CD4-positive, alpha-beta T cell treated with Interleukin-15 for 1 hour (primary cell): ENCODE measurements at places on chromosomes 6 and 20.

DNA sequence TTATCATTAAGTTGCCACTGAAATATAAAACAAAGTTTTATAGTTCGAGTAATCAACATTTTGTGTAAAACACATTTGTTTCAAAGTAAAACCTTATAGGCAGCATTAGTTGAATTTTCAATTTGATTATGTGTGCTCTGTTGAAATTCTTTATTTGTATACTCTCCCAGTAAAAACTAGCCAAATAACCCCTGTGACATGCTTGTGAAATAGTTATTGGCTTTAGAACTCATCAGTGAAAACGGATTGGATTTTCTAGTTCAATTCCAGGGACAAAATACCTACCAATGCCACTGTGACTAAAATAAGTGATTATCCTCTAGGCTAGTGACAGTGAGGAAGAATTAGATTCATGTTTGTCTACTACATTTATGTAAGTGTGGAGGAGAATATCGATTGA lies 212.9 kb downstream of the TMEM200A start:
- no peak for DNase-seq

DNA sequence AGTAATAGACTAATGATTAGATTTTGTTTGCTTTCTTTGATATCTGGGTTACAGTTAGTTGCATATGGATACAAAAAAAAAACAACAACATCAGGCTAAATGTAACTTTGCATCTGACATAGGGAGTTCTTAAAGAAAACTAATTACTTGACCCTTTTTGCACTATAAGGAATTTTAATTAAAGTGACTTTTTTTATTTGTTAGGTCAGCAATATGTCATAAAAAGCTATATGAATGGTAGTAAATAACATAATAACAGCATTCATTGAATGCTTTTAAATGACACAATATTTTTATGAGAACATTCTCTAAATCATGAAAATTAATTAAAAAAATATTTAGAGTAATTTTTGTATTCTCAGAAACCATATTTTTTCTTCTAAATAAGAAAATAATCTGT lies 183.6 kb downstream of the GRIK2 start:
- no peak for DNase-seq

DNA sequence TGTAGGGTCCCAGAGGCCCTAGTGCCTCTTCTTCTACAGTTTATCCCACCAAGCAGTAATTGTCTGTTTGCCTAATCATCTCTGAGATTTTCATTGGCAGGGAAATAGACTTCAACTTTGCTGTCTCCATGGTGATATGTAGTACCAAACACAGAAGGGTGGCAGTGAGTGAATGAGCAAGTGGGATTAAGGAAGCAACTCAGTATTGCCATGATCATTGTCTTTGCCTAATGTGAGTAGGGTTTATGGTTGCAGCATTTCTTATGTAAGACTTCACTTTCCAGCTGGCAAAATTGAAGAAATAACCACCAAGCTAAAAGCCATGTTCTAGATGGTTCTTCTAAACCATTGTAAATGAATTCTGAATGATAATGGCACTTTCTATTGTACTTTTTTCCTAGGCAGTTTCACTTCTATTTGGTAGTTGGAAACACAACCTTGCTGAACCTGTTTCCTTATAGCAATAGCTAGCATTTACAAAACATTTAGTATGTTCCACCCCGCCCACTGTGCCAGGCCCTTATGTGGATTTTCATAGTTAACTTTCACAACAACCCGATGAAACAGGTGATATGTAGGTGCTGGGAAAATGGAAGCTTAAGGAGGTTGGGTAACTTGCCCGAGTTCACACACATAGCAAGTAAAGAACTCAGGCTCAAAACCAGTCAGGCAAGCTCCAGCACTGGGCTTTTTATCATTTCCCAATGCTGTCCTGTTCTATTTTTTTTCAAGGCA lies 32.0 kb downstream of the ZC2HC1B start:
- DNase-seq, result no peak

- DNase-seq, result no peak
Observed at GRCh38 chr20:8601542-8601912, 467.4 kb upstream of the PLCB4 start.

DNA sequence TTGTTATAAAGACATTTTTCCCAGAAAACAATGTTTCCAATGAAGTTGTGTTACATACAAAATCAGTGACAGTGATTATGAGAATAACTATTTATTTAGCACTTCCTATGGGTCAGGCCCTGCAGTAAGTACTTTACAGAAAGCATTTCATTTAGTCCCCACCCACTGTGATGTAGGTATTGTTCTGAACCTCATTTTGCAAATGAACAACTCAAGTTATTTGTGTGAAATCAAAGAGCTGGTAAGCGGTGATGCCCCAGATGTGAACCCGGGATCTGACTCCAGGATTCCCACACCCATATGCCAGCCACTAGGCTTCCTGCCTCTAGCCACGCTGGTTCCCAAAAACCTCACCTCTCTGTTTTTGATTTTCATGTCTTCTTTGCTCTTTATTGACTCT lies 30.9 kb downstream of the FAXC start:
- DNase-seq, result no peak

DNA sequence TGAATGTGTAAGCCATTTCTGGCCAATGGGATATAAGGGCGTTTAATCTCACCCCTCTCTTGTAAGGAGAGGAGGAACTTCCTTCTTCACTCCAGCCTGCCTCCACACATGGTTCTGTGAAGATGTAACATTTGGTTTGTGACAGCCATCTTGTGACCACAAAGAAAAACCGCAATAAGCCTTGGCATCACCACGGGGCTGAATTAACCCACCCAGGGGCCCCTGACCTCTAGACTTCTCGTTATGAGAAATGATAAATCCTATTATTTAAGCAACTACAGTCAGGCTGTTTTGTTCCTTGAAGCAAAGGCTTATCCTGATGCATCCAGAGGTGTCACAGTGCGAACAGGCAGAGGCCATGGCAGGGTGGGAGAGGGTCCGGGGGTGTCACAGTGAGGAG lies 139.7 kb downstream of the CDC5L start:
- DNase-seq, result no peak

DNA sequence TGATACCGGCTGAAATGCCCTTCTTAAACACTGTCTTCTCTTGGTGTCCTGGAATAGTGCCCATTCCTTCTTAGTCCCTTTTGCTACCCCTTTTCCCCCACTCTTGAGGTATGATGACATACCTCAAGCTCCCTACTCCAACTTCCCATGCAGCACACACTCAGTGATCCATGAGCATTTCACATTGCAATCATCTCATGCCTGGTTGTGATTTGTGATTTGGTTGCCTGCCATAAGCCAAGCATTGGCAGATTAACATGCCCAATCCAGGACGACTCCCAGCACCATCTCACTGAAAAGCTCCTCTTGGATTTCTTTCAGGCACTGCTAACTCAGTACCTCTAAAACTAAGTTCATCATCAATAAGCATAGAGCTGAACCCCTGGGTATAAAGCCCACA lies 14.7 kb upstream of the PTPRA start:
- no peak for DNase-seq

DNA sequence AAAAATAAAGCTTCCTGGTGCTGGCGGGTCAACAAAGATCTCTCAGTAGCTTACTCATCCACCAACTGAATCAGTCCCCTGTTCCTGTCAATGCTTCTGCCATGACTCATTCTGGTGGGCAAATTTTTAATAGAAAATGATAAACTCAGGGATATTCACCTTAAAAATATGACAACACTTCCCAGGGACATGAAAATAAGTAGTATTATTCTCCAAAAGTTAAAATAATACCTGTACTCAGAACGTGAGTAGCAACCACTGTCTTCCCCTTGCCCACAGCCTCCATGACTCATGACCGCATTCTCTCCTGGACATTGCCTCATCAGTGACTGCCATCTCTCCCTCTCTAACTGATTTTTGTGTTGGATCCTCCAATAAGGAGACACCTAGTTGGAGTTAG lies 552.3 kb downstream of the KIF16B start:
- no peak for DNase-seq

DNA sequence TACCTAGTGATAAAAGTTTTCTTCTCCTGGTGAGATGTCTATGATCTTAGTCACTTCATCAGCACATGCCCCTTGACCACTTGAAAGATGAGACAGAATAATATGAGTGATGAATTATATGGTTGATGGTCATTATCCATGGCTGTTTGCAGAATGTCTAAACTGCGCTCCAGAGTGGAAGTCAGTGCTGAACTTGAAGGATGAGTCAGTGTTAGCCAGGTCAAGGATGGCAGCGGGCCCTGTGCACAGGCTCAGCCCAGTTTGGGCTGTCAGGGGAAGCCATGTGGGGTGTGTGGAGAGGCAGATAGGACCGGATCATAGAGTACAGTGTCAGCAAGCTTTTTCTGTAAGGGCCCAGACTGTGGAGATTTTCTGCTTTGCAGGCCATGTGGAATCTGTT lies 67.2 kb upstream of the KIF25 start:
- DNase-seq, result no peak

GRCh38 chr6:150690681-150691080 lies 91.0 kb downstream of the PLEKHG1 start:
- DNase-seq, result no peak

- DNase-seq, result no peak
Observed at GRCh38 chr20:13644010-13644409, 5.3 kb upstream of the TASP1 start.

GRCh38 chr6:35258858-35259193 lies 709 bp upstream of the ZNF76 start:
- DNase-seq, result no peak

DNA sequence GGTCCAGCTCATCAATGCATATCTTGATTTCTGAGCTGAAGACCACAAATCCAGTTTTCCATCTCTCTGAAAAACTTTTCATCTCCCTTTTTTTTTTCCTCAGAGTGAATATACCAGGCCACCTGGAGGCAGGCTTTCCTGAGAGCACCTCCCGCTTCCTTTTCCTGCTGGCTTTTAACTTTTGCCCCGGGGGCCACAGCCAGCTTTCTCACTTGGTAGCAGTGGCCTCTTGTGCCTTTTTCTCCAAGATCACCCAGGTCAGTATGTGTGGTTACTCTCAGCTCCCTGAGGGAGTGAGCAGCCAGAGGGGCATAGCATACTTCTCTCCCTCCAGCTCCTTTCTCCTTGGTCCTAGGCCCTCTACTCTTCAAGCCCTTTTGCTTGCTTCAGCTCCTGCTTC lies at the start of gene BTN1A1:
BTN1A1 (plus strand) TSS at position 202 of the 400 bp plus-strand sequence. CDS start 984 bp downstream, outside the sequence.
- no peak for DNase-seq

DNA sequence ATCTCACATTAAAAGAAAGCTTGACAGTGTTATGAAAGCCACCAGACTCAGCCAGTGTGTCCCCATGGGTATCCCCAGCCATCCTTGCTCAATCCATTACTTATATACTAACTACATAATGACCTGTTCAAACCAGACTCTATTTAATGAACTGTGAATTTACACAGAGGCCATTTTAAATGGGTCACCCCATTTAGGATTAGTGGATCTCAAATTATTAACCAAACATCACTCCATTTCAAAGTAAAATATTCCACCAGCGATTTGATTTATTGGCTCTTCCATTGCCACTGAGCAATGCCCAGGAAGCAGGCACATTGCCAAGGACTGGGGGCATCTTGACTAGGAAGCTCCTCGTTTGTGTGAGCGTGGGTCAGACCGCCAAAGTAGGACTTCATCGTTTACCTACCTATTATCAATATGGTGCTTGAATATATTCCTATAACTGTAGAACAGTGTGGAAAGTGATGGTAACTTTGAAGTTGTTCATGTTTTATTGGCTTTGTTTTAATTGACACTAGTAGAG lies 15.5 kb upstream of the NPEPL1 start:
- no peak for DNase-seq

DNA sequence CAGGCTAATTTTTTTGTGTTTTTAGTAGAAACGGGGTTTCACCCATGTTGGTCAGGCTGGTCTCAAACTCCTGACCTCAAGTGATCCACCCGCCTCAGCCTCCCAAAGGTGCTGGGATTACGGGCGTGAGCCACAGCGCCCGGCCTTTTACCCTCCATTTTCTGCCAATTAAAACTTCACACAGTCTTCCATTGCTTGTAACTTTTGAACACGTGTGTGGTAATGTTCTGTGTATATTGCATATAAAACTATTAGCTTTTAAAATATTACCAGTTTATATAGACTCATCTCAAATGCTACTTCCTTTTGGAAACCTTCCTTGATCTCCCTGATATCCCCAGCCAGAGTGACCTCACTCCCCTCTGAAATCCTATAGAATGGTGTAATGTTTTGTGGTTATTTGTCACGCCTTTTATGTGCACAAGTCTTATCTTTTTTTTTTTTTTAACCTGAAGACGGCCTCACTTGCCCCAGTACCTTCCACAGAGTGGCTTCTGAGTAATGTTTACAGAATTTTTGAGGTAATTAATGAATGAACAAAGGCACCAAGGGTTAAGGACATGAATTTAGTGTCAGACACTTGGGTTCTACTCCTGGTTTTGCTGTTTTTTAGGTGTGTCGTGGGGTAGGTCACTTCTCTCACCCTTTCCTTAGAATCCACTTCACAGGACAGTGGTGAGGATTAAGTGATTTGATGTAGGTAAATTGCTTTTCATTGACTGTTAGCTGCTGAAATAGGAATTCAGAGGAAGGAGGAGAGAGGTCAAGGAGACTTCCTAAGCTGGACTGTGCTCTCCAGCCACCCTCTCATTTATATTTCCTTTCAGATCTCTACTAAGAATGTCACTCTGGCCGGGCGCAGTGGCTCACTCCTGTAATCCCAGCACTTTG lies 11.2 kb upstream of the MMP24 start:
- DNase-seq, result no peak

DNA sequence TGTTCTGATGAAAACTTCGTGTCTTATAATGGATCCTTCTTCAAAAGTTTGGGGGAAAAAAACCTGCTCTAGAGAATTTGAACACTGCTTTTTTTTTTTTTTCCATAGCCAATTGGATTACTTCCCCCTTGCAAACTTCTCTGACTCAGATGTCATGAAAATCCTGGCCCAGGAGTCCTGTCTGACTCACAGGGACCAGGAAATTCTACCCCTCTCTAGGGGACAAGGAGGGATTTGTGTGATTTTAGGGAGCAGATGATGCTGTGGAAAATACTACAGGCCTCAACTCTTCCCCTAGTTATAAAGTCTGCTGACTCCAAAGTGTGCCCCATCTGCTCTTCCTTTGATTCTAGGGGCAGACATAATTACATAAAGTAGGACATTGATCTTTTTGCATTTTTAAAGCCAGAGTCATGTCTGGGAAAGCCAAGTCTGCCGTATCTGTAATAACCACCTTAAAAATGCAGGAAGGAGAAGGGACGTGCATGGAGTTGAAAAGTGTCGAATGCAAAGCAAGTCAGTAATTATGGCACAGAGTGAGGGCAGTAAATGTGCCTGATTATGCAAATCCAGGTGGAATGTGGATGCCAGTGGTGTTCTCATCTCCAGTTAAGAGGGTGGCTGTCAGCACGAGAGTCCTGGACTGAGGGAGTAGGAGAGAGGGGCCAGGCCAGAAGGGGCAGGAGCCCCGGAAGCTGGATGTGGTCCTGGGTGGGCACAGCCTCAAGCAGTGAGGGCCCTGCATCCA lies 144.3 kb upstream of the SULF2 start:
- no peak for DNase-seq

DNA sequence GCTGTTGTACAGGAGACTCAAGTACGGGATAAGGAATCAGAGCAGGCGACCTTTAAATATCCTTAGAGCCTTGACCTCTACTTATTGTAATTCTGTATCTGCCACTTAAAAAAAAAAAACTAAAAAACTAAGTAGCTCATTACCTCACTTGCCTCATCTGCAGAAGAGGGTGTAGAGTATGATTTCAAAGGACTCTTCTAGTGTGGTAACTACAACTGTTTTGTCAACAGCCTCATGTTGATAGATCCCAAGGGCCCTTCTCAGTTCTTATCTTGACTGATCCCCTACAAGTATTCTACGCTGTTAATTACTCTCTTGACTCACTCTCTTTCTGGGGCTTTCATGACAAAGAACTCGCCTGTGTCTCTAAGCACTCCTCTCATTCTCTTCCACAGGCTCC lies 16.7 kb upstream of the PDYN start:
- no peak for DNase-seq
